ENCODE measurements at places on chromosomes 11 and 22.

DNA sequence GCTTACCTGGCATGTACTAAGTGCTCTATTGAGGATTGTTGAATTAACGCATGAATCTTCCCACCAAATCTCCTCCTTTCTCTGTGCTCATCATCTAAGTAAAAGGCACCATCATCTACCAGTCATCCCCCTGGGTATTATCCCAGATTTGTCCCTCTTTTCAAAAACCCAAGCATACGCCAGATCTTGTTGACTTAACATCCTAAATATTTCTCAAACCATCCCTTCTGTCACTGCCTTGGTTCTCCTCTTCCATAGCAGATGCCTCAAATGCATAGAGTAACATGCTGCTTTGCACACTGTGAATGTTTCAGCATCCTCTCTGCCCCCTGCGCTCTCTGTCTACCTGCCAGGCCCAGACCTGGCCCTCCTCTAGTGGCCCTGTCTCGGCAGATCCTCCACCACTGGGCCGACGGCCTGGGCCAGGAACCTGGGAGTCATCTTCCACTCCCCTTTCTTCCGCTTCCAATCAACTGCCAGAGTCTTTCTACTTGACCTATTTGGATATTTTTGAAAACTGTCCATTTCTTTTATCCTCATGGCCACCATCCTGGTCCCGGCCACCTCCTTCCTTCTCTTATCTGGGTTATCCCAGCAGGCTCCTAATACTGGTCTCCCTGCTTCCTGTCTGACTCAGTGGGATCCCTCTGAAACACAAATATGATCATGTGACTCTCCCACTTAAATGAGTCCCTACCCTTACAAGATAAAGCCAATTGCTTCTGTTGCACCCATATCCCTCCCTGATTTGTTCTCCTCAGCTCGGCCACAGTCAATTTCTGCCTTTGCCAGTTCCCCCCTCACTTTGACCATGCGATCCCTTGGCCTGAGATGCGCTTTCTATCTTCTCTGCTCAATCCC lies 3.4 kb upstream of the TAB1 start:
- no peak for DNase-seq

- no peak for DNase-seq
These were observed 312.3 kb downstream of the MN1 start for GRCh38 chr22:27489178-27489675.

- DNase-seq: no peak
These were observed 73.9 kb upstream of the SEZ6L start for GRCh38 chr22:26095256-26095956.

DNA sequence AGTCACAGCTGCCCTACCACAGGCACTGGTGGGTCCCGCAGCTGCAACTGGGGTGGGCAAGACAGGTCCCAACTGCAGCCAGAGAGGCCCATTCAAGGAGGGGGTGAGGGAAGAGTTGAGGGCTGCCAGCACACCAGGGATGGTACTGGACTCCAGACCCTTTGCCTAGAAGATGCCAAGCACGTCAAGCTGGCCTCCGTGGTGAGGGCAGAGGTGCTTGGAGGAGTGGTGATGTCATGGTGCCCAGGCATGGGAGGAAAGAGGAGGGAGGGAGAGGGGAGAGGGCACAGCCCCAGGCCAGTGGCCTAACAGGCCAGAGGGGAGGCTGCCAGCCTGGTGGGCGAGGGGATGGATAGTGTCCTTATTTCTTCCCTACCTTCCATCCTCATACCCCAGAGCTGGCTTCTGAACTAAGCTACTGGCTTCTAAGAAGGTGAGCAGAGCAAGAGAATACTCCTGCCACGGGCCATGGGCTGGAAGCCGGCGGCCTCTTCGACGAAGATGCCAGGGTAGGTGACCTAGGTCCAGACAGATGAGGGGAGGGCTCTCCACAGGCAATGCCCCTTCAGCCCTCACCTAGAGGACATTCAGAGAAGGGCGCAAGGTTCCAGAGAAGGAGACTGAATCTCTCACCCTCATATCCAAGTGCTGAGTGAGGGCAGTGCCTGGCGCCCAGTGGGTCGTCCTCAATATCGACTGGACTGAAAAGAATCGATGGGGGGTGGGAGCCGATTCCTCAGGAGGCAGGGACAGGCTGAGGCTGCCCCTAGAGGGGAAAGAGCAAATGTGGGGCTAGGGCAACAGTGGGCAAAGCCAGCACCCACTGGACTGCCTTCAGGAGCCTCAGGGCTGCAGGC lies 1.8 kb downstream of the SYT7 start:
- DNase-seq: no peak

- no peak for DNase-seq
These were observed 29.6 kb downstream of the DHCR7 start for GRCh38 chr11:71418643-71419042.

- DNase-seq: no peak
These were observed 64.4 kb downstream of the SPON1 start for GRCh38 chr11:14026961-14027360.

GRCh38 chr11:35145271-35145670 lies 6.3 kb downstream of the CD44 start:
- no peak for DNase-seq

- no peak for DNase-seq
These were observed 653 bp downstream of the NAGA start for GRCh38 chr22:42069801-42070516.

DNA sequence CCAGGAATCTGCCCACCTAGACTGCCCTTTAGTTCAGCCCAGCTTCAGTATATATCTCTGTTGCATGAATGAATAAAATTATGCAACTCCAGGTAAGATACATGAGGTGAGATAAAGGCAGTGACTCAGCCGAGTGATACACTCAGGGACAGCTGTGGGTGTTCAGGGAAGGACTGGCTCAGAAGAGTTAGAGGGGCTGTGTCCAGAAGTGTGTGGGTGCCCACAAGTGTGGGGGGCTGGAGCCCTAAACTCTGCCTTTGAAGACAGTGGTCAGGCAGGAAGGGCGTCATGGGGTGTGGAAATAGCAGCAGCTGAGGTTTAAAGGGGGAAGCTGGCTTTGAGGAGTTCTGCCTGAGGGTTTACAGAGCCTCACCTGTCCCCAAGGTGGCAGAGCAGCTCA lies 8.3 kb downstream of the FTH1 start:
- no peak for DNase-seq

DNA sequence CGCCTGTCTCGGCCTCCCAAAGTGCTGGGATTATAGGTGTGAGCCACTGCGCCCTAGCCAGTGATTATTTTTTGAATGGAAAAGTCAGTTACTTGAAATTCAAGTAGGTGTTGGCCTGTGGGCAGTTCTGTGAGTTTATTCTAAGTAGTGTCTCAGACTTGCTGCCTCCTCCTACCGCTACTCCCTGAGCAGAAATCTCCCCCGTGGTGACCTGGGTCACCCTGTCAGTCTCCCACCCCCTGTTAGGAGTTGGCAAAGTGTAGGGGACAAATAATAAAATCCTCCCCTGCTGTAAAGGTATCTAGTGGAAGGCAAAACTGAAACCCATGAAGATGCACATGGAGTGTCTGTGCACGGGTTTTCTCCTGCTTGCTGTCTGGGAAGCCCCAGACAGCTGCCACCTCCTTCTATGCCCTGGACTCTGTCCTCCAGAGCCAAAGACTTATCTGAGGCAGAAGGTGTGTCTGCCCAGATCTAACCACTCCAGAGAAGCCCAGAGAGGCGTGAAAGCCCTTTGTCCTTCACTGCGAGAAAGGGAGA lies 26.3 kb downstream of the SNAP29 start:
- DNase-seq: no peak

GRCh38 chr22:23608583-23608982 lies 23.5 kb downstream of the DRICH1 start:
- no peak for DNase-seq

DNA sequence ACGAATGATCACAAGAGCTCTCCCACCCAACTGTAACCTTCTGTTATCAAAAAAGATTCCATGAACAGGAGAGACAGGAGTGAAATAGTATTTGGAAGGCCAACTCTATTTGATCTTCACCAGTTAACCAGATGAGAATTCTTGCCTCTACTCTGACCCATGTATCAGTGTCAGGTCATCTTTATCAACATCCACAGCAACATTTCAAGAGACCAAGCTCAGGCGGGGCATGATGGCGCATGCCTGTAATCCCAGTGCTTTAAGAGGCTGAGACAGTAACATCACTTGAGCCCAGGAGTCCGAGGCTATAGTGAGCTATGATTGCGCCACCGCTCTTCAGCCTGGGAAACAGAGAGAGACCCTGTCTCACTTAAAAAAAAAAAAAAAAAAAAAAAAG lies 62.3 kb downstream of the GAB2 start:
- DNase-seq: peak; percentile 31

GRCh38 chr11:96986516-96986915 lies 596.7 kb downstream of the JRKL start:
- DNase-seq: no peak

DNA sequence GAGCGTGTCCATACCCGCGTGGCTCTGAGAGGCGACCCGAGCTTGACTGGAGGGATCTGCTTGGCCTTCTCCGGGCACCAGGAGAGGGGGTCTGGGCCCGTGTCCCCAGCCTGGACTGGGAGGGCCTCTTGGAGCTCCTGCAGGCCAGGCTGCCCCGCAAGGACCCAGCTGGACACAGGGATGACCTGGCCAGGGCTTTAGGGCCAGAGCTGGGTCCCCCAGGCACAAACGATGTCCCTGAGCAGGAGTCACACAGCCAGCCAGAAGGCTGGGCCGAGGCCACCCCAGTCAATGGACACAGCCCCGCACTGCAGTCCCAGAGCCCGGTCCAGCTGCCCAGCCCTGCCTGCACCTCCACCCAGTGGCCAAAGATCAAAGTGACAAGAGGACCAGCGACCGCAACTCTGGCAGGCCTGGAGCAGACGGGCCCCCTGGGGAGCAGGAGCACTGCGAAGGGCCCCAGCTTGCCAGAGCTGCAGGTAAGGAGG lies 38.2 kb downstream of the TRIOBP start:
- peak; percentile 70 for DNase-seq

- DNase-seq: no peak
These were observed 2.0 kb upstream of the VEGFB start for GRCh38 chr11:64232182-64232966.

DNA sequence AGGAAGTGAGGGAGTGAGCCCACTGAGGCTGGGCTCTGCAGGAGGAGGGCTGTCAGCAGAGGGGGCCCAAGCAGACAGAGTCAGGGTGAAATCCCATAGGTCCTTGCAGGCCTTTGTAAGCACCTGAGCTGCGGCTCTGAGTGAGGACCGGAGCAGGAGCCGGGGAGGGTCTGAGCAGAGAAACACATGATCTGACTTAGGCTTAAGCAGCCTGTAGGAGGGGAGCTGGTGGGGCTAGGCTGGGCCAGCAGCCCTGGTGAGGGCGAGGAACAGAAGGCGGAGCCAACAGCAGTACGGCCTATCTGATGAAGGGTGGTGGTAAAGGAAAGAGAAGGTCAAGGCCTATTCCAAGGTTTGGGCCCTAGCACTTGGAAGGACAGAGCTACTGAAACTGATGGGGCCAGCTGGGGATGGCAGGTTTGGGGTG lies 26.9 kb upstream of the CBX7 start:
- DNase-seq: peak; percentile 75

DNA sequence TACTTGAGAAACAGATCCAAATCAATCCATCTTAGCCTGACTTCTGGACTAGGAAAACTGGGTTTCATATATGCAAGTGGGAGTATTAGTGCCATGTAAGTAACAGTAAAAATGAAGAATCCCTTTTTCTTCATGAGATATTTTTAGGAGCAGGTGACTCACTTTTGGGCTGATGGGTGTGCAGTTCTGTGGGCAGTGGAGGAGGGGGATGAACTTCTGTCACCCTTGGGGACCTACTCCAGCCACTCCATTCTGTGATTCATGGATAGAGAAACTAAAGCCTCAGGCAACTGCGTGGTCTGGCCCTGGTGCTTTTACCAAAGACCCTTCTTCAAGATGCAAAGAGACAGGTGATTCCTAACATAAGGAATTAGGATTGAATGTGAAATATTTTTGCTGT lies 208.6 kb upstream of the NARS2 start:
- no peak for DNase-seq

GRCh38 chr11:68038226-68038717 lies 553 bp upstream of the TCIRG1 start:
- DNase-seq: no peak

- no peak for DNase-seq
These were observed 3.1 kb upstream of the RAG2 start for GRCh38 chr11:36601155-36601554.

- no peak for DNase-seq
These were observed 103.8 kb downstream of the EXT2 start for GRCh38 chr11:44199298-44199697.

DNA sequence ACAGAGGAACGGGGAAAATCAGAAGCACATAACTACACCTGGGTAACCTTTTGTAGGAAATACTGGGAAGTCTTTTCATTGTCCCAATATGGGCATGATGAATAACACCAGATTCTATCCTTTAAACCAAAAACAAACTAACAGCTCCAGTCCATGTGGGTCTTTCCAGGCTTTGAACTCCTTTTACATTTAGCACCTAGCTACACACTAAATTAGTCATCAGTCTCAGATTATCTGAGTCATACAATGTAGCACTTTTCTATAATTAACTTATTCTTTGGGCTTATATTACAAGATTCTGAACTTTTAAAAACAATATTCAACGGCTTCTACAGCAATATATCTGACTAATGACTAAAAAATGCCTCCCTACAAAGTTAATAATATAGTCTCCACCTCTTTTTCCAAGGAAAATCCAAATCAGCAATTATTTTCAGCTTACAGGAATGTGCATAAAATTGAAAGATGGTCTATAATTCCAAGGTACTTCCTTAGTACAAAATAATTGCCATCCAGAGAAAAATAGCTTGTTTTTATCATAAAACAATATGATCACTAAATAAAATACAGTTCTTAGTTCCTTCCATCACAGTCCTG lies 26.3 kb downstream of the STK33 start:
- no peak for DNase-seq

- no peak for DNase-seq
These were observed 2.2 kb downstream of the PAX6 start for GRCh38 chr11:31808721-31809540.

DNA sequence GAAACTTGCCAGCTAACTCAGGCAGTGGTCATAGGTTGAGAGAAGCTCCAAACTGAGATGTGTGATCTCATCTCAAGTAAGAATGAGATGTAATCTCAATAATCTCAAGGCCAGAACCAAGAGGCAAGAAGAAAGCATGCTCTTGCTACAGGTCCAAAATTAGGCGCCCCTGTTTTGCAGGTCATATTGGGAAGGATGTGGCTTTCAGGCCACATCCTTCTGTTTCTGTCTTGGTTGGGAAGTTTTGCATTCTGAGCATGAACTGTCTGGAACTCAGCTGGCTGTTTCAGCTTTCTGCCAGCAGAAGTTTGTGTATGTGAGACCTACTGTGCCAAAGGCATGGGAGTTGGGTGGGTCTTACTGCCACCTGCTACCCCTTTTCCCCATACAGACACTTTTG lies 67.5 kb upstream of the MS4A8 start:
- no peak for DNase-seq

DNA sequence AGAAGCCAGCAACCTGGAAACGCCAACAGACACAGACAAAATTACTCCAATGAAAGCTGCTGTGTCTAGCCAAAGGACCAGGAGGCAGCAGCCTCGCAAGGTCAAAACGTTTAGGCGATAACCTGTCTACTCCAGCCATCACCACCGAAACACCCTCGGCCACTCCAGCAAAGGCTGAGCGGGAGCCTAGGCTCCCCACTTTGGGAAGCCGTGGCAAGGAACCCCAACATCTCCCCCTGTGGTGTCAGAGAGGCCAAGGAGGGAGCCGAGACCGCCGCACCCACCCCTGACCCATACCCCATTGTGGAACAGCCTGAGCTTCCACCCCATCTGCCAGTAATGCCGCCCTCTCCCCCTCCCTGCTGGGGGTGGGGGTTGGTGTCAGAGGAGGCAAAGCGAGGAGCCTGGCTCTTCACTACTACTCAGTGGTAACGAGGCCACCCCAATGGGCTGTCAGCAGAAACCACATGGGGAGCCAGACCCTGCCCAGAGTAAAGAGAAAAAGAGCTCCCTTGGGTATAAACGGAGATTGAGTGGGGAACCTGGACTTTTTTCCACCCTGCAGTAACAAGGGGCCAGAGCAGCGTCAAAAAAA lies 33.9 kb upstream of the SEPTIN5 start:
- no peak for DNase-seq
